NCI-H226 (cell line): ENCODE measurements at places on chromosomes 2 and 18.

DNA sequence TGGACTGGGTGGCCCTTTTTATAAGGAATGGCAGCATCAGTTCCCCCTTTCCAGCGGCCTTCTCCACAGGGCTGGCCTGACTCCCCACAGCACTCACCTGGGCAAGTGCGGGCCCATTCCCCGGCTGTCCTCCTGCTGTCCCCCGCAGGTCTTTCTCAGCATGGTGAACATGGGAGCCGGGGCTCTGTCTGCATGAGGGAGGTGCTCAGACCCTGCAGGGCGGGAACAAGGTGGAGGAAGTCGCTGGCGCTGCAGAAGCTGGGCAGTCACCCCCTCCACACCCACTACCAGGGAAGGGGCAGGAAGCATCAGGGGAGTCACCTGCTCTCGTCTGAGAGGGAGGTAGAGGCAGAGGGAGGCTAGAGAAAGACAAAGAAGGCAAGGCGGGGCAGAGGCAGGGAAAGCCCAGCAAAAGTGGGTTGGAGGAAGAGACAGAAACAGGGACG is 12.2 kb downstream of the HES6 start:
- no peak for DNase-seq

GRCh38 chr18:32308493-32309120 is 118.8 kb downstream of the MEP1B start:
- peak; percentile 66 for DNase-seq

- DNase-seq: peak; percentile 26
Observed at GRCh38 chr2:191155608-191156071, 4.8 kb upstream of the STAT4 start.

DNA sequence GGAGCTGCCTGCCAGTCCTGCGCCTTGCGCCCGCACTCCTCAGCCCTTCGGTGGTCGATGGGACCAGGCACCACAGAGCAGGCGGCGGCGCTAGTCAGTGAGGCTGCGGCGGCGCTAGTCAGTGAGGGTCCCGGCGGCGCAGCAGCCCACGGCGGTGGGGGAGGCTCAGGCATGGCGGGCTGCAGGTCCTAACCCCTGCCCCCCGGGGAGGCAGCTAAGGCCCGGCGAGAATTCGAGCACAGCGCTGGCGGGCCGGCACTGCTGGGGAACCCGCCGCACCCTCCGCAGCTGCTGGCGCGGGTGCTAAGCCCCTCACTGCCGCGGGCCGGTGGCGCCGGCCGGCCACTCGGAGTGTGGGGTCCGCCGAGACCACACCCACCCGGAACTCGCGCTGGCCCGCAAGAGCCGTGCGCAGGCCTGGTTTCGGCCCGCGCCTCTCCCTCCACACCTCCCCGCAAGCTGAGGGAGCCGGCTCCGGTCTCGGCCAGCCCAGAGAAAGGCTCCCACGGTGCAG is 867.4 kb downstream of the DSC3 start:
- DNase-seq: no peak

- DNase-seq: no peak
Observed at GRCh38 chr2:68878753-68879152, 7.6 kb upstream of the BMP10 start.

DNA sequence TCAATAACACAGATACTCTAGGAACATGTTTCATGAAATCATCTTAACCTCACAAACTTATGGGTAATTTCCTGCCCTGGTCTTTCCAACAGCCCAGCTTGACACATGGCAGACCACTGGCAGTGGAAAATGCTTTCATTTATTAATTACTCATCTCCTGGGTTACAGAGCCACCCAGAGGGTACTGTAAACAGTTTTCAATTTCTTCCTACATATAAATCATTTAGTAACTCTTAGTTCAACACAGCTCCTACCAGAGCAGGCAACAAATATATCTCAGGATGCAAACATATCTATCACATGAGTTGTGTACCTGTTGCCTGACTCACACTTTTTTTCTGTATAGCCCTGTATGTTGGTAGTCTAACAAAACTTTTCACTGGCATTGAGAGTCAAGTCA is 99.2 kb upstream of the VRK2 start:
- DNase-seq: no peak

GRCh38 chr2:197179744-197180498 is 130.7 kb downstream of the ANKRD44 start:
- no peak for DNase-seq
